ENCODE measurements at places on chromosomes 6 and 20.
A peak's percentile ranks its signal among the peaks of the same experiment; 100 is the strongest.

DNA sequence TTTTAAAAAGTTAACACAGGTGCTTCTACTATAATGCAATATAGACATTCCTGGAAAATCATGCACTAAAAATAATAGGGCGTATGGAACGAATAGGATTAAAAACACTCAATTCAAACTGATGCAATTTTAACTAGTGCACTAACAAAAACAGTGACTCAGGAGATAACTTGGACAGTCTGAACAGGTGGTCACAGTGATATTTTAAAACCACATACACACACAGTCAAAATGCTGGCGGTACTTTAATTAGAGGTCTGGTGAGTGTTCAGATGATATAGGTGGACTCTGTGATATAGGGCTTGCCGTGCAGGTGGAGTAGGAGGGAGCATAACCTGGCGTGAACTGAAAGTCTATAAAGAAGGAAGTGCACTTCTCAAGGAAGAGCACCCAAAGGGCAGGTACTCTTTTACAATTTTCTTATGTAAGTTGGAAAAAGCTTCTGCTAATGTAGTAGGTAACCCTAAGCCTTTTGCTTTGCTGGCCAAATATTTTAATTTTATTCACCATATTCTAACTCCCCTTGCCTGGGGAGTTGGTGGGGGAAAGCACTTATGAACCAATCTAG is 41.9 kb upstream of the PLN start:
- DNase-seq: no peak

- peak; percentile 92 for DNase-seq
Observed at GRCh38 chr20:49657118-49657901, 56.4 kb downstream of the B4GALT5 start.

DNA sequence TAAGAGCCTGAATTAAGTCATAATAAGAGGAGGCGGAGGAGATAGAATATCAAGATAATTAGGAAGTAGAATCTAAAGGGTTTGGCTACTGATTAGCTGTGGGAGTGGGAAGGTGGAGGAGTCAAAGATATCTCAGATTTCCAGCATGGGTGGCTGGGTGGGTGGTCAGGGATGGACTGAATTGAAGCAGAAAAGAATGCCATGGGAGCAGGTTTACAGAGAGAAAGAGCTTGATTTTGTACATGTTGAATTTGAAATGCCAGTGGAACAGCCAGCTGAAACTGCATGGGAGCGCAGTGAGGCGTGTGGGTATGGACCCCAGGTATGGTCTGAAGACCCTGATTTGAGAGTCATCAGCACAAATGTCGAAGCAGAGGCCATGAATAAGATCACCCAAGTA is 1.4 kb upstream of the HLA-DMA start:
- peak; percentile 52 for DNase-seq

GRCh38 chr6:38322138-38322537 is 317.6 kb downstream of the BTBD9 start:
- DNase-seq: no peak

DNA sequence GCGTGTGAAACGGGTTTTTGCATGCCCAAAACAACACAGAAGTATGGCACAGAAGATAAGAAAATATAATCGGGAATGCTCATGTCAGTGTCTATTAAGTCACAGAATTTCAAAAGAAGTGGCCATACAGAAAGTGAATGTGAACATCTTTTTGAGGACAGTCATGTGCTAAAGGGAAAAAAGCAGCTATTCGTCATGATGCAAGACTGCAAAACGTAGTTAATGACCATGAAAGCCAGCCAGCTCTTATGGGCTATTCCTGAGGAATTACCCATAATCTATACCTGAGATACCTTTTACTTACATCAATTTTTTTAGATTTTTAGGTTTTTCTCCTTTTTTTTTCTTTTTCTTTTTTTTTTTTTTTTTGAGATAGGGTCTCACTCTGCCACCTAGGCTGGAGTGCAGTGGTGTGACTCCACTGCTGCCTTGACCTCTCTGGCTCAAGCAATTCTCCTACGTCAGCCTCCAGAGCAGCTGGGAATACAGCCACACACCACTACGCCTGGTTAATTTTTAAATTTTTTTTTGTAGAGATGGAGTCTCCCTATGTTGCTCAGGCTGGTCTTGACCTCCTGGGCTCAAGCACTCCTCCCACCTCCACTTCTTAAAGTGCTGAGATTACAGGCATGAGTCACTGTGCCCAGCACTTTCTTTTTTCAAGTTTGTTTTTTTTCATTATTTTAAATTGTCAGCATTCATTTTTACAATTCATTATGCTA is 18.1 kb upstream of the ZBP1 start:
- no peak for DNase-seq

- no peak for DNase-seq
Observed at GRCh38 chr20:60001108-60001507, 42.9 kb downstream of the CDH26 start.

DNA sequence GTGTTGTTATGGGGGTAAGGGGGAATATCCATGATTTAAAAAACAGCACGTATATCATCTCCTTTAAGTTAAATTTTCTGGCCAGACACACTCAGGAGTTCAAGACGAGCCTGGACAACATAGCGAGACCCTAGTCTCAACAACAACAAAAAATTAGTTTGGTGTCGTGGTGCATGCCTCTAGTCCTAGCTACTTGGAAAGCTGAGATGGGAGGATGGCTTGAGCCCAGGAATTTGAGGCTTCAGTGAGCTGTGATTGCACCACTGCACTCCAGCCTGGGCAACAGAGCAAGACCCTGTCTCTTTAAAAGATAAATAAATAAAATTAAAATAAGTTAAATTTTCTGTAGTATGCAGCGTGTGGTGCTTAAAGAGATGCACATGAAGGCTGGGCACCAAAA is 31.5 kb upstream of the SRSF6 start:
- DNase-seq: no peak

DNA sequence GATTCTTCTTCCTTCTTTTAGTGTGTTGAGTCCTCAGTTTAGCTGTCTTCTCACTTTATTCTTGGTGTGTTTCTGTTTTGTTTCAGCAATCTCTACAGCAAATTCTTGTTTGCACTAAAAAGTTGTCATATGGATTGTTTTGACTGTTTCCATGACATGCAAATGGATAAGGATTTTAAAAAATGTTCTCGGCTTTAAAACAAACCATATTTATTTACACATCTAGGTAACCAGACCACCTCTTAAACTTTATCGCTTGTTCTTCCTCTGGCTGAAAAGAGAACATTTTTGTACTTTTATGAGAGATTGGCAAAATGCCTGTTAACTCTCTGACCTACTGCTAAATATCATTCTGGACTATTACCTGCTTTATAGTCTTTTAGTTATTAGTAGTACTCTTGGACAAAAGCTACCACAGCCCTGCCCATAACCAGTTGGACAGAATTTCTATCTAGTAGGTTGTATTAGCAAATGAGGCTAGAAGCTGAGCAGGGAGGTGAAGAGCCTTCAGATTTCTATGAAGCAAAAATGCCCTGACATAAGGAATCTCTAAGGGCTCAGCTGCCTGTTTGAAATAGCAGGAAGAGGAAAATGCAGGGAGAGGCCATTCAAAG is 268.3 kb downstream of the CD109 start:
- no peak for DNase-seq

GRCh38 chr6:114739656-114740055 is 396.8 kb upstream of the HS3ST5 start:
- no peak for DNase-seq

- no peak for DNase-seq
Observed at GRCh38 chr20:5044075-5044620, 42.8 kb upstream of the SLC23A2 start.

- DNase-seq: no peak
Observed at GRCh38 chr6:82862543-82862942, 203.1 kb downstream of the UBE3D start.

All from vagina (tissue), 2 donors.